ENCODE measurements at places on chromosomes 2 and 18.

GRCh38 chr2:177193240-177193639 is 19.4 kb upstream of the HNRNPA3 start:
- no peak for DNase-seq

DNA sequence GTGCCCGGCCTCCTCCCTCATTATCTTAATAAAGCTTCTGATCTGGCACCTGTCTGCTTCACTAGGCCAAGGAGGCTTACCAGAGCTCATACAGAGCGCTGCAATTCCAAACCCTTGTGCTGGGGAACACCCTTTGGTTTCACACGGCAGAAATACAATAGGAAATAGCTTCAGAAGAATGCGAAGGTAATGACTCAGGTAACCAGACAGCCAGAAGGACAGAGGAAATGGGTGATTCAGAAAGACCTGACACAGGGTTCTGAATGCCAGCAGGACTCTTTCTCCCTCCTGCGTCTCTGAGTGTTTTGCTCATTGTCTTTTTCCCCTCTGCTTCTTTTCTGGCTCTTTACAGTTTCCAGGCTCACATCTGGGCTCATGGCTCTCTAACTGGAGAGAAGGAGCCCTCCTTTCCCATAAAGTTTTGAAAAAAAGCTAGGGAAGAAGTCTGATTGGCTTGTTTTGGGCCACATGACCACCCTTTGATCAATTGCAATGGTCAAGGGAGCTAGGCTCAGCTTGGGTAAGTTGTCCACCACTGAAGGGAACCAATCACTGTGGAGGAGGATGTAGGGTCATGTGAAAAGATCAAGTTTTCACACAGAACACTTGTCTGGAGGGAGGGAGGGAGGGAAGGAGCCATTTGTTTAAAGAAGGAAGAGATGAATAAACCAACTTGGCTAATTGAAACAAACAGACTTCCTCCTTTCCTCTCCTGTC is 90.5 kb upstream of the UPP2 start:
- no peak for DNase-seq

GRCh38 chr2:25814681-25815080 is 63.6 kb downstream of the ASXL2 start:
- DNase-seq: no peak

GRCh38 chr2:236271851-236272250 is 7.6 kb upstream of the ASB18 start:
- no peak for DNase-seq

- no peak for DNase-seq
These were observed 17.2 kb downstream of the MYO1B start for GRCh38 chr2:191262436-191262835.

DNA sequence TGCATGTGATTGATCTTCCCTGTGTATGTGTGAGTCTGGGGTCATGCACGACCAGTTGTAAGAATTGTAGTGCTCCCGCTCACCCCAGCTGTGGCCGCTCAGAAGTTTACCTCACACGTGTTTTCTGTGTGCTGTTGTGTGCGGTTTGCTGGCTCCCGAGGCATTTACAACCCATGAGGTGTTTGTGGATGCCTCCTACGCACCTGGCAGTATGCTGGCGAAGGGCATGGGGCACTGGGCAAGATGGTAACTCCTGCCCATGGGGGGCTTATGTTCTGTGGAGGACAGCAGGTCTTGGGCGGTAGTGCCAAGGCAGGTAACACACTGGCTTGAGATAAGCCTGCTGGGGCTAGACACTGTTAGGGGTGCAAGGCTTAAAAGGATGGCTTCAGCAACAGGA is 102.6 kb upstream of the HS6ST1 start:
- no peak for DNase-seq

DNA sequence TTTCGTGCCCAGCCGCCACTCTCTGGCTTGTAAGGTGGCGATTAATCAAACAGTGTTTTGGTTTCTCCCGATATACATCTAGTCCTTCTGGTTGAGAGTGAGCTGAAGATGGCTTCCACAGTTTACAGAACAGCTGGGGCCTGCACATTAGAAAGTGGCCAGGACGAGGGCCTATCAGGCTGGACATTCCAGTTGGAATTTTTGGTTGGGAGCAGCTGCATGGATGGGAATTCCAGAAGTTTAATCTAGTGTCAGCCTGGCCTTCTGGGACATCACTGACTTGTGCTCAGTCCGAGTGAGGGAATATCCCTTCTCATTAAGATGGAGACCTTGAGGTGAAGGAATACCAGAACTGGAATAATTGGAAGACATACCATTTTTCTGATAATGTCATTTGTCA is 118.1 kb upstream of the SIX2 start:
- DNase-seq: no peak

- DNase-seq: no peak
These were observed 2.2 kb downstream of the KIAA1328 start for GRCh38 chr18:36831139-36831538.

- no peak for DNase-seq
These were observed 54.5 kb upstream of the ZNF804A start for GRCh38 chr2:184543832-184544231.

- no peak for DNase-seq
These were observed 151.5 kb downstream of the ASXL3 start for GRCh38 chr18:33729556-33729955.

- DNase-seq: no peak
These were observed 1145.8 kb upstream of the DDX18 start for GRCh38 chr2:116668691-116669090.

DNA sequence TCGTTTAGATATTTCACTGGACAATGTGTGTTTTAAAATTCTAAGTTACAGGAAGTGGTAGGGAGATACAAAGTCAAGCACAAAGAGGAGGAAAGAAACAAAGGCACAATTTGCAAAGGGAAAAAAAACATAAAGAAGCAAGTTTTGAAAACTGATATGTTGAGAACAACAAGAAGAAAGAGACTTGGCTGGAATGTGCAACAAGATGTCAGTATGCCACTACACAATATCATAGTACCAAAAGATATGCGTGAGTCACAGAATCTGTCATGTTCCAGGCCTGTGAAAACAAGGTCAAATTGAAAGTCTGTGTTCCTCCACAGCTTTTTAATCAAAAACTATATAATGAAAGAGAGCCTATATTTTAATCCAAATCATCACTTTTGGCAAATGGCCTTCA is 12.0 kb downstream of the EXOC6B start:
- DNase-seq: no peak

DNA sequence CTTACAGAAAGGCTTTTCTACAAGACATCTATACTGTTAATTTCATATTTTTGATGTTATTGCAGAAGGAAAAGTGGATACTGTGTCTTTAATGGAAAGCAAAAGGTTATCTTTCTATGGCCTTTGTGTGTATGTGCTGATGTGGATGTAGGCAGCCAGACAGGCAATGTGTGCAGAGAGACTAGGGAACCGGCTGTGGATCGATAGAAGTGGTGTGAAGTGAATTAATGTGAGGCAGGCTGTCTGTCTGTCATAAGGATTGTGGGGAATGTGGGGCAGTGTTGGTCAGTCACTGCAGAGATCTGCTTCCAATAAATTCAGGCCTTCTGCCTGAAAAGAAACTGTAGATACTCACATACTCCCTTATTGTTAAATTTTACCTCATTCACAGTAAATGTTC is 156.7 kb downstream of the WDR7 start:
- no peak for DNase-seq

GRCh38 chr2:61469424-61470121 is 1.3 kb downstream of the USP34 start:
- DNase-seq: no peak

- no peak for DNase-seq
These were observed 496.9 kb upstream of the VRK2 start for GRCh38 chr2:57549642-57550102.

GRCh38 chr18:68854786-68855391 is 57.0 kb downstream of the CCDC102B start:
- DNase-seq: no peak

DNA sequence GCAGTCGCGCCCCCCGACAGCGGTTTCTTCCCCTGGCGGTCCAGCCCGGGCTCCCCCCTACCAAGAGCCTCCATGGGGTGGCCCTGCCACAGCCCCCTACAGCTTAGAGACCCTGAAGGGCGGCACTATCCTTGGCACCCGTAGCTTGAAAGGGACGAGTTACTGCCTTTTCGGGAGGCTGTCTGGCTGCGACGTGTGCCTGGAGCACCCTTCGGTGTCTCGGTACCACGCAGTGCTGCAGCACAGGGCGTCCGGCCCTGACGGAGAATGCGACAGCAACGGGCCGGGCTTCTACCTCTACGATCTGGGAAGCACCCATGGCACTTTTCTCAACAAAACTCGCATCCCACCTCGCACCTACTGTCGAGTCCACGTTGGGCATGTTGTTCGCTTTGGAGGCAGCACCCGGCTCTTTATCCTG is 475 bp downstream of the SLC4A1AP start:
- no peak for DNase-seq

GRCh38 chr2:42312106-42312505 is 48.9 kb downstream of the COX7A2L start:
- DNase-seq: no peak

DNA sequence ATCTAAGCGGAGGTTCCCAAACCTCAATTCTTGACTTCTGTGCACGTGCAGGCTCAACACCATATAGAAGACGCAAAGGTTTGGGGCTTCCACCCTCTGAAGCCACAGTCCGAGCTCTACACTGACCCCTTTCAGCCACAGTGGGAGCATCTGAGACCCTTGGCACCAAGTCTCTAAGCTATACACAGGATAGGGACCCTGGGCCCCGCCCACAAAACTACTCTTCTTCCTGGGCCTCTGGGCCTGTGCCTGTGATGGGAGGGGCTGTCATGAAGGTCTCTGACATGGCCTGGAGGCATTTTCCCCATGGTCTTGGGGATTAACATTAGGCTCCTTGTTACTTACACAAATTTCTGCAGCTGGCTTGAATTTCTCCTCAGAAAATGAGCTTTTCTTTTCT is 1374.1 kb upstream of the NXPH2 start:
- no peak for DNase-seq

GRCh38 chr2:20797096-20797495 is 25.8 kb downstream of the LDAH start:
- no peak for DNase-seq

DNA sequence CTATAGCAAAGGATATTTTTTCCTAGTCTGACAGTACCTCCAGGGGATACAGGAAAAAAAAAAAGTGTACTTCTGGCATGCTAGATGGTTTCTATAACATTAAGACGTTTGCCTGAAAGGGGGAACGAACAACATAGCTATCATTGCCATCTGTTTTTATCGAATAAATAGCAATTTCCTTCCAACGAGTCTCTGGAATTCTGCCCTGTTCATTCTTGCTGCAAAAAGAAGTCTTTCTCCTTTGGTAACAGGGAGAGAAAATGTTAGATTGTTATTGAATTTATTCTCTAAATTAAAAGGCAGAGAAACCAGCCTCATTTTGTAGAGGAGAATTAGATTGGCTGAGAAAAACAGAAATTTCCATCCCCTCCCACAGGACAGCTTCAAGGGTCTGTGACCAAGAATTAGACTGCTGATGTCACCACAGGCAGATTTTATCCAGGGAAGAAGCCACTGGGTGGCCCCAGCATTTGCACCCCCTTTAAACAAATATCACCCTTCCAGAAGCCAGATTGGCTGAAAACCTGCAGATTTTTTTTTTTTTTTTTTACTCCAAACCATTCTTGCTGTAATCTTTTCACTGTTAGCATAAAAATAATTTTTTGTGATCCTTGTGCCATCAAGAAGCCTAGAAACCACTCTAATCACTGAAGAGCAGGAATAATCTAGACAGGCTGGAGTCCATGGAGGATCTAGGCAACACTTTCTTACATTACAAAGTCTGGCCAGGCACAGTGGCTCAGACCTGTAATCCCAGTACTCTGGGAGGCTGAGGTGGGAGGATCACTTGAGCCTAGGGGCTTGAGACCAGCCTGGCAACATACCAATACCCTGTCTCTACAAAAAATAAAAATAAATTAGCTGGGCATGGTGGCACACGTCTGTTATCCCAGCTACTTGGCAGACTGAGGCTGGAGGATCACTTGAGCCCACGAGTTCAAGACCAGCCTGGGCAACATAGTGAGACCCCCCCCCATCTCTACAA is 12.0 kb downstream of the WDFY1 start:
- no peak for DNase-seq

DNA sequence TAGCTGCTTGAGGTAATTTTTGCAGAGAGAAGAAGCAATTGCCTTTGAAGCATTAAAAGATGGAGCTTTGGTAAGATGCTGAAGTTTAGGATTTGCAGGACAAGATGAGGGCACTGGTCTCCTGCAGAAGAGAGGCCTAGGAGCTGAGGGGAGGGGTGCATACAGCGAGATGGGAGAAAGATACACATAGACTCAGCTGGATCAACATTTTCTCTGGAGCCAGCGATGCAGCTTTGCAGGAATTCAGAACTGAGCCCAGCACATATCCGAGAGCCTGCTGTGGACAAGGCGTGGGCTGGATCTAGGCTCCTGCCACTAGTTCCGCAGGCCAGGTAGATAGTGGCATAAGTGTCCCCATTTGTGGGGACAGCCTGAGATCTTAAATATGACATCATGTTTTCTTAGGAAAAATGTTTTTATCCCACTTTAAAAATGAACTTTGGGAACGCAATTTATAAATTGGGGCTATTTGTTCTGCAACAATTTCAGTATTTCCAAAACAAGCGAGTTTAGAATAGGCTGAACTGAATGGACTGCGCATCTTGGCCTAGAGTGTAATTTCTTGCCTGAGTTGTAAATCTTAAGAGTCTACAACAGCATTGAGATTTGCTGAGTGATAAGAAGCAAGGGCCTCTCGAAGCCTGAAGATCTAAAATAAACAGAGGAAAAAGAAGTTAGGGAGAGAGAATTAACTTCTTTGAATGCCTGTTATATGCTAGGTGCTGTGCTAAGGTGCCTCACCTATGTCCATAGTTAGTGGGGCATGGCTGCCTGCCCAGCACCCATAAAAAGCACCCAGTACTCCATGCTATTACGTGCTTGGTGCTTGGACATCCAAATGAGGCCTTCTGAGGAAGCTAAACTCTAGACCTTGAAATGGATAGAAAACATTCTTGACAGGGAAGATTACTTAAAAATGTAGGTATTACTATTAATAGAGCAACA is 17.3 kb downstream of the GRHL1 start:
- DNase-seq: no peak

DNA sequence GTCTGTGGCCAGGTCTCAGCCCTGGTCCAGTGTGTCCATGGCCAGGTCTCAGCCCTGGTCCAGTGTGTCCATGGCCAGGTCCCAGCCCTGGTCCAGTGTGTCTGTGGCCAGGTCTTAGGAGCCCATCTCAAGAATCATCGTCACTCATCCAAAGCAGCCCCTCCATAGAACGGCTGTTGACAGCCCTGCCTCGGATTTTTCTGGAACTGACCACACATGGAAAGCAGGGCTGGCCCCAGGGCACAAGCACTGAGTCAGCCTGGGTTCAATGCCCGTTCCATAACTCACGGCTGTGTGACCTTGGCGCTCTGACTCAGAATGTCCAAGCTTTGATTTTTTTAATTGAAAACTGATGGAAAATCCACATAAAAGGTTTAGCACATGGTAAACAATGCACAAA is 59.9 kb upstream of the SNTG2 start:
- DNase-seq: no peak

Measured in caudate nucleus (tissue), 63 donors.